SW480 (cell line): ENCODE measurements at places on chromosomes 4 and X.

GRCh38 chrX:140664939-140665338 is 44.6 kb upstream of the LINC00632 start:
- DNase-seq, result peak; percentile 33

DNA sequence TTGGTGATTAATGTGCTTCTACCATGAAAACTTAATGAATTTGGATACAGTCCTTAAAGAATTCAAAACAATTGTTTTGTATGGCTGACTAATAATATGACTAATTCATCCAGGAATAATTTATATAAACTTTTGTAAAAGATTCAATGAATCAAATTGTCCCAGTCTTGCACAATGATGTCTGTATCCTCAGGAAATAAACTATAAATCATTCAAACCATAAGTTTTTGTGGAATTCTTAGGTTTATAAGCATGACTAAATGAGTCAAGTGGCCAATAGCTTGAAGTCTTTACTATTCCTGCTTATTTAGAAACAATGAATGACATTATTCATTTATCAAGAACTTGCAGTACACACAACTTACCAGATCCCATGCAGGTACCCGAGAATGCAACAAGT is 935.0 kb upstream of the INTU start:
- no peak for DNase-seq

GRCh38 chr4:53377319-53378170 is at the start of gene FIP1L1:
Gene FIP1L1 (plus strand): TSS chr4:53377641. CDS start chr4:53377839, 198 bp downstream.
- peak; percentile 86 for DNase-seq

DNA sequence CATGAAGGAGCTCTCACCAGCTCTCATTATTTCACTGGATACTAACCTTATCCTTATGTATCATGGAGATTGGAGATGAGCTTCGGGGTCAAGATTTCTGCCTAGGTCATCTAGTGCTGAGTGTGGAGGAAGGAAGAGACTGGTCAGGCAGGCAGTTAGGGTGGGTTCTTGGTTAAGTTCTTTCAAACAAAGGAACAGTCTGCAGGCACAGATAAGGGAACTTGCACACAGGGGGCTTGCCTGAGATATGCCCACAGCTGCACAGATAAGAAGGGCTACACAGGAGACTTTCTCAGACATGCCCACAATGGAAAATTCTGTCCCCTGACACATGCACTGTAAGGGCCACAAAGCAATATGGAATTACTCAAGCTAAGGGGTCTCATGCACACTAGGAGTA is 904.1 kb downstream of the NLGN4X start:
- no peak for DNase-seq

GRCh38 chr4:83388313-83388676 is 53.6 kb upstream of the HPSE start:
- no peak for DNase-seq

- DNase-seq, result no peak
Observed at GRCh38 chrX:3777416-3777815, 64.0 kb upstream of the PRKX start.

DNA sequence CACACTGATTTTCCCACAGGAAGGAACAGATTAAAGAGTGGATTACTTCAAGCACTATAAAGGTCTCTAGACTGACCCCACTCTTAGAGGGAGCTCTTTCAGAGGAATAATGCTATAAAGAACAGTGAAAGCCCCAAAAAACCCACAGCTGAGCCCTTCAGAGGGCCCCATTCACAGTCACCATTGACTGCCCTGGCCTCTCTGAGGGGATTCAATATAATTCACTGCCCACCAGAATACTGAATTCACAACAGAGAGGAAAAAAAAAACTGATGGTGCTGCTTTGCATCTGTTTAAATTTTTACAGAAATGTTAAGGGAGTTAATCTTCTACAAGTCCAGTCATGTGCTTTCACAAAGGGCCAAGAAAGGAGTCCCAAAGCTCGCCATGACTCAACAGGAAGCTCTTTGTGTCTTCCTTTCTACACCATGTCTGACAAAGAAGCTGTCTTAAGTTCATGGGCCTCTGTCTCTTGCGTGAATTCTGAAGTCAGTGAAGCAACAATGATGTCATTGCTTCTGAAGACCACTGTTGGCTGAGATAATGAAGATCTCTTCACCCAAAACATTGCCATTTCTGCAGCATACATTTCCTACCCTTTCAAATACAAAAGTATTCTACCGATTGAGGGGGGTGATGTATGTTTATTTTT is 174.9 kb downstream of the ADAMTS3 start:
- no peak for DNase-seq

GRCh38 chrX:28552882-28553829 is 34.1 kb upstream of the IL1RAPL1 start:
- no peak for DNase-seq

DNA sequence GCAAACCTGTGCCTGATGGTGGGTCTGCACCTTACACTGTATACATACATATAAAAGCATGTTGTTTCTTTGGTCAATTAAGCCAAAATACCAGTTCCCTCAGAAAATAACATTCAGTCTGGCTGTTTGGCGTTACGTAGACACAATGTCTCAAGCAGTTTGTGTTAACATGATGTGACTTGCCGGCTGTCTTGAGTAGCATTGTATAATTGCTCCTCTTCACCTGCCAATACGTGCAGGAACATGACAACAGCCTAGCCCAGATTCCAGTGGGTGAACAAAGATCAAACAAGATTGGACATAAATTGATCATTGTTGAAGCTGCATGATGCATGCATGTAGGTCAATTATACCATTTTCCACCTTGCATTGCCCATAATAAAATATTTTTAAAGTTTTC is 102.3 kb downstream of the F11 start:
- DNase-seq, result no peak

GRCh38 chr4:140807491-140808252 is 51.5 kb upstream of the TBC1D9 start:
- no peak for DNase-seq

DNA sequence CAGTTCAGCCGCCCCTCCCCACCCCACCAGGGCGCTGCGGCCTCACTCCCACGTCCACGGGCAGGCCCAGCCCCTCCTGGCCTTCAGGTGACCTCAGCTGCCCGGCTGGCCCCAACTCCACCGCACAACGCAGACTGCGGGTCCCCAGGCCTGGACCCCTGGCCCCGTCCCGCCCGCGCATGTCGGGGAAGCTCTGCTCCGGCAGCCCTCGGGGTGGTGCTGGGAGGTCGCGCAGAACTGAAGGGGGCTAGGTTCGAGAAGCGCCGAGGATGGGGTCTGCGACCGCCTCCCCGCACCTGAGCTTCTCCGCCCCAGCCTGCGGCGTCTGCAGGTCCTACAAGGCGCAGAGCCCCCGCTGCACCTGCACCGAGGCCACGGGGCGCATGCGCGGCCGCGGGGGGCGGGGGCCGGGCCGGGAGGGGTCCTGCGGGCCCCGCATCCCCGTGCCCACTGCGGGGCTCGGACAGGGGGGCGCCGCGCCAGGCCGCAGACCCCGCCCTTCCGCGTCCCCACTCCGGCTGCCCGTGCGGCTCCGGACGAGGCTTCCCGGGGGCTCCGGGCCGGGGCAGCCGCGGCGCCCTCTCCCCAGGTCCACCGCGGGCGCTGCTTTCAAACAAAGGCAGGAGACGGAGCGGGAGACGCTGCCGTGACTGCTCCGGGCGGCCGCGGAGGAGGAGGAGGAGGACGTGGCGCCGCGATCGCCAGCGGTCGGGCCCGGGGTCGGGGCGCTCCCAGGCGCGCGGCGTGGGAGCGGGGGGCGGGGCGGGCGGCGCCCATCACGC is 672 bp upstream of the NAT8L start:
- DNase-seq, result no peak

DNA sequence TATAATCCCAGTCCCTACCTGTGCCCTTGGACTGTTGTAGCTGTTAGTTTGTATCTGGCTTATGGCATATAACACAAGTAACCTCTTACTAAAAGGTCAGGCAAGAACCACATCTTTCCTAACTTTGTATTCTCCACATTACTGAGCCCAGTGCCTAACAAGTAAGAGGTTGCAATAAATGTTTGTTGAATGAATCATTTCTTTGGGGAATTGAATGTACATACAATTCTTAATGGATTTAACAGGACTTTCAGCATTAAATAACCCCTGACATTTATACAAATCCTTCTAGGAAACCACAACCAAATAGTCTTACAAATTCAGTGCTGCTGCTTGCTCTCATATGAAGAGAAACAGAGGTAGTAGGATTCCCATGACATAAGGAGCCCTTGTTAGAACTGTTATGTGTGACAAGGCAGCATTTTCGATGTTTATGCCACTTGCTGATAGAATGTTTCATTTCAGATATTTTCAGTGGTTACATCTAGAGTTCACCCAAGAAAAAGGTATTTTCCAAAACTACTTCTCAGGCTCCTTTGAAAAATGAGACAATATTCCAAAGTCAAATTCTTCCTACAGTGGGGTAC is 62.0 kb downstream of the MBNL3 start:
- no peak for DNase-seq

GRCh38 chrX:31223817-31224216 is 152.0 kb upstream of the FTHL17 start:
- DNase-seq, result no peak

DNA sequence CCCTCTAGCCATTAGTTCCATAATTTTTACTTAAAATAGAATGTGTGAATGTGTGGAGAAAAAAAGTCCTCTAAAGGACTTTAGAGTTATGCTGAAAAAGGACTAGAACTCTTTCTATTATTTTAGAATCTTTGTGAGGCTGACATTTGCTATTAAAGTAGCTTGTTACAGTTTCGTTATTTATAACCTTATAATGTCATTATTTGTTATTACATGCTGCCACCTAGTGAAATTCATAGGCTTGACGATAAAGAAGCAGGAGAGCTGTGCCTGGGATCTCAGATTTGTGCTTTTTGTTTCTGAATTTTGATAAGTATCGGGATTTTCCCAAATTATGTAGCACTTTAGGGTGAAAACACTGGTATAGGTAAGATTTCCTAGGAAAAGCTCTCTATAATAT is 38.5 kb upstream of the TAPT1 start:
- DNase-seq, result peak; percentile 44

DNA sequence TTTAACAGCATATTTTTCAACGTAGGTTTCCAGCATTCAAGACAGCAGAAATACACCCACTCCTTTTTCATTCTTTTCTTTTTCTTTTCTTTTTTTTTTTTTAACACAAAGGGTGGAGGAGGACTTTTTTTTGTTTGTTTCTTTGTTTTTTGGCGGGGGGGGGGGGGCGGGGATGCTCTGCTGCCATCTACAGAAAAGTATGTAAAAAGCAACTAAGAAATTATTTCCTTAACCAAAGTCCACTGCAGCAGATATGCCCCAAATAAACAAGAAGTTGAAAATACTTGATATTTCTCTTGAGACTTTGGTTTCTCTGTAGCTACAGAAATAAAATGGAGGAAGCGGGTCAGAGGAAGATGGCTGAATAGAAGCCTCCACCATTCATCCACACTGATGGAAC is 63.2 kb upstream of the PBDC1 start:
- DNase-seq, result no peak

DNA sequence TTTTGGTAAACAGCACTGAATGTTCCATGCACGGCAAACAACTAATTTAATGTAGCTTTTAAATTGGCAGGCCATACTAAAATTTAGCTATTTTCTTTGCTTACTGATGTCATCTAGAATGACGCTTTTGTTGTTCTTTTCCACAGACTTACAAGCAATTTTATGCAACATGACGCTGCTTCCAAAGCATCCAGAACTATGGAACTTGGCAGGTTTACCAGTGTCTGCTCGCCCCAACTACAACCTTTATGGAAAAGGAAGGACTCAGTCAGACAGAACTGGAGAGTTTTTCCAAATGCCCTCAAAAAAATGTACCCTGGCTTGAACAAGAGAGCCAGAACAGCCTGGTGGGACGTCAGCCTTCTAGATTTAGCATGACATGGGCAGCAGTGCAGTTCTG is 58.7 kb downstream of the ANOS1 start:
- DNase-seq, result no peak

DNA sequence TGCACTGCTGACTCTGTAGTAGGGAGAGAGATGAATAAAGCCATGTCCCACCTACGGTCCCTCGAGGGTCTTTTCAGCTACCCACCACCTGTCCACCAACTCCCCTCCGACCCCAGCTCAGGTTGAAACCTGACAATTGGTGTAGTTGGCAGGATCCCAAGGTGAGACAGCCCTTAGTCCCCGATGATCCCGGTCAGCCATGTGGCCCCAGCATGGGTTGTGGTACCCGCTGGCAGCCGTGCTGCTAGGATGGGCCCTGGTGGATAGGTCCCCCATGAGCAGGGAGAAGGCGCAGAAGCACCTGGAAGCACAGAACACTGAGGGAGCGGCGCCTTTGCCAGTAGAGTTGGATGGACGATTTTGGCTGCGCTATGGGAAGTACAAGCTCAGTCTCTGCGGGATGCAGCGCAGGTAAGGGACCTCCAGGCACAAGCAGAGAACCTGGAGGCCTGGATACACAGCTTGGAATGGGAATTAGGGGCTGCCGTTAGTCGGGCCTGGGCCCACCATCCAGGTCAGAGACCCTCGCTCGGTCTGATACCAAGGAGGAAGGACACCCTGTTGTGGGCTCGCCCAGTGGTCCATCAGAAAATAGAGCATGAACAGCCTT is 694.6 kb upstream of the AGA start:
- DNase-seq, result no peak

DNA sequence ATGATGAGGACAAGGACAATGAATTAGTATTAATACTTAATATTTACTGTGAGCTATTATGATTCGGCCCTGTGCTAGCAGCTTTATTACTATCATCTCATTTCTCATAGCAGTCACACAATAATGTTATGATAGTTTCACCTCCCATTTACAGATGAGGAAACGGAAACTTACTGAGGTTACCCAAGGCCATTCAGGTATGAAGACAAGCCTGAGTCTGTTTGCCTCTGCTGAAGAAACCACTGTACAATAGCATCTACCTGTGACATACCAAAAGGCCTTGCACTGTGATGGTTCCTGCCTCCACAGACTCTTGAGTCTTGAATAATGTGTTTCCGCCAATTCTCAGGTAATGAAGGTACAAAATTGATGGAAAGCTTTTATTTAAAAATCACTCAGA is 248.5 kb downstream of the NPFFR2 start:
- DNase-seq, result no peak

DNA sequence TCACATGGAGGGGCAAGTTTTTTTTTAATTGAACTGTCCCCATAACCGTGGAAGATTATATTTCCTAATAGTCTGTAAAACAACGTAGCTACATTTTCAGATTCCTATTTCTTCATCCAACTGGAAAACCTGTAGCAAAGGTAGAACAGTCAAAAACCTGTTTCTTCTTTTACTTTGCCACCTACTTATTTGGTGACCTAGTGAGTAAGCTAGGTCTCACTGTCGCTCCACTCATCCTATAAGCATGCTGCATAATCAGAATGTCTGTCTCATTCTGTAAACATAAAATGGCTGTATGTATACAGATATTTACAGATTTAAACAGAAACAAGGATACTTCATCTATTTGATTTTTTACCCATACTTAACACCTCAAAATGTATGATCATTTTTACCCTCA is 20.4 kb downstream of the MAML3 start:
- DNase-seq, result no peak

- DNase-seq, result no peak
Observed at GRCh38 chrX:75963774-75964173, 178.7 kb upstream of the MAGEE2 start.
